ENCODE measurements at places on chromosomes 11 and 22.

DNA sequence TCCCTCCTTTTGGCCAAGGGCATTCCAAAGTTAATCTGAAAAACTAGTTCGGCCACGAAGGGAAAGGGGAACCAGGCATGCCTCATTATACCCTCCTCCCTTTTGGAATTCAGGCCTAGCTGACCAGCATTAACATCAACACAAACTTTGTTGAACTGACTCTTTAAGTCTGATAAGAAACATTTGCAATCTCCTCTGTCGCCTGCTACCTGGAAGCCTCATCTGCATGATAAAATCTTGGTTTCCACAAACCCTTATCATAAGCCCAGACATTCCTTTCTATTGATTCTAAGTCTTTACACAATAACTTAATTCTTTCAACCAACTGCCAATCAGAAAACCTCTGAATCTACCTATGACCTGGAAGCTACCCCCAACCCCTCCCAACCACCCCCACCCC is 11.4 kb downstream of the POGLUT3 start:
- DNase-seq: no peak

DNA sequence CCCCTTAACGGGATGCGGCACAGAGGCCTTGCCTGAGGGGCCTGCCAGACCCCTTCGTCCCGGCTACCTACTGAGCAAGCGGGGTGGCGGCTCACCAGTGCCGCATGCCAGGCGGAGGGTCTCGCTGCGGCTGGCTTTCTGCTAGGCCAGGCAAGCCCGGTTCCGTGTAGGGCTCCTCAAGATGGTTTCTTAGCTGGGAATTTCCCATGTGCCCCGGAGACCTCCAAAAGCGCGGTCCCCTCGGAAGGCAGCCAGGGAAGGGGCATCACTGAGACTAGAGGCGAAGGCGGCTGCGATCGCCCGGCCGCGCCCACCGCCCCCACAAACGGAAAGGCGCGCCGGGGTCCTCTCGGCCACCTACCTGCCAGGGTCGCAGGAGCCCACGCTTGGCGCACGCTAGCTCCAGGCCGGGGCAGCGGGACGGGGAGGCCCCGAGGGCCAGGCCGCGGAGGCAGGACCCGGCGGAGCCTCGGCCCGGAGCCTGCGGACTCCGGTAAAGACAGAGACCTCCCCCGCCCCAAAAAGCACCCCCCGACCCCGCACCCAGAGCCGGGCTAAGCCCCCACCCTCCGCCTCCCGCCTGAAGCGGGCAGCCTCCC is 23.8 kb downstream of the MICAL3 start:
- no peak for DNase-seq

DNA sequence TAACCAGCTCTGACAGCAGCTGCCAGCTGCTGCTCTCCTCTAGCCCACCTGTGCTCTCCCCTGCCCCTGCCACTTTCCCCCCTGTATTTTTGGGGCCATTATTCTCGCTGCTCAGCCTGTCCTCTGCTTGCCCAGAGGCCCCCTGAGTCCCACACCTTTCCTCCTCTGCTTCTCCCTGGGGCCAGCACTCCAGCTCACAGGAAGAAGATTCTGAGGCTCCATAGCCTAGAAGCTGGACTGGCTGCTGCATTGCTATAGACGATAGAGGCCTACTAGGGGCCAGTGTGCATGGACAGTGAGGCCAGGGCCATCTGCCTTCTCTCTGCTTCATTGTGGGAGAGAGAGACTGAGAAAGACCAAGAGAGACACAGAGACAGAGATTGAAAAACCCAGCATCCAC is 679 bp downstream of the OMP start:
- no peak for DNase-seq

GRCh38 chr22:28995551-28995950 is 66.1 kb downstream of the C22orf31 start:
- no peak for DNase-seq

- DNase-seq: no peak
Measured at GRCh38 chr22:49807780-49808708, 19.6 kb downstream of the BRD1 start.

DNA sequence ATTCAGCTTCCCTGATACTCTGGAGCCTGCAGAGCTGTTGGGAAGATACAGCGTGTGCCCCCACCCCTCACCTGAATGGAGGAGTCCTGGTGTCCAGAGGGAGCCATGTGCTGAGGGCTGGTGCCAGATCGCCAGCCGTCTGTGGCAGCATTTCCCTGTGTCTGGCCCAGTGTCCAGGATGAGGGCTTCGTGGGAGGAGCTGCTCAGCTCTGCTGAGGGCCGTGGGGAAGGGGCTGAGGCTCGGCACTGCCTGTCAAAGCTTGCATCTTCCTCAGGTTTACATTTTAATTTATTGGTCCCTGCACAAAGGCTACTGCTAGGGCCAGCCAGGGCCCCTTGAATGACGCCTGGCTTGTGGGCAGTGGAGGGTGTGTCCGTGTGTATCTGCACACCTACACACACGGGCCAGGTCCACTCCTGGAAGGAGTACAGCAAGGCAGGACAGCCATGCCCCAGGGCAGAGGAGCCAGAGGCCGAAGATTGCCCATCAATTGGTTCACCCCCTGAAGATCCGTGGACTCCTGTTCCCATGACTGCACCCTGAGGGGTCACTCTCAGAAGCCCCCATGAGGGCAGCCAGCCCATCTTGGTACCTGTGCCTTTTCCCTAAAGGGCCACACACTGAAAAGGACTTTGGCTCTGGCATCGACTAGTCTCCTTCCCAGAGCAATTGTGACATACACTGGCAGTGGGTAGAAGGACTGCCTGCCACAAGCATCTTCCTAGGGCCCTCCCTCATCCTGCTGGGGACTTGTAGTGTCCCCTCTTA is 107.7 kb upstream of the PARVA start:
- no peak for DNase-seq

GRCh38 chr11:77167111-77167626 is 39.1 kb downstream of the MYO7A start:
- DNase-seq: no peak

DNA sequence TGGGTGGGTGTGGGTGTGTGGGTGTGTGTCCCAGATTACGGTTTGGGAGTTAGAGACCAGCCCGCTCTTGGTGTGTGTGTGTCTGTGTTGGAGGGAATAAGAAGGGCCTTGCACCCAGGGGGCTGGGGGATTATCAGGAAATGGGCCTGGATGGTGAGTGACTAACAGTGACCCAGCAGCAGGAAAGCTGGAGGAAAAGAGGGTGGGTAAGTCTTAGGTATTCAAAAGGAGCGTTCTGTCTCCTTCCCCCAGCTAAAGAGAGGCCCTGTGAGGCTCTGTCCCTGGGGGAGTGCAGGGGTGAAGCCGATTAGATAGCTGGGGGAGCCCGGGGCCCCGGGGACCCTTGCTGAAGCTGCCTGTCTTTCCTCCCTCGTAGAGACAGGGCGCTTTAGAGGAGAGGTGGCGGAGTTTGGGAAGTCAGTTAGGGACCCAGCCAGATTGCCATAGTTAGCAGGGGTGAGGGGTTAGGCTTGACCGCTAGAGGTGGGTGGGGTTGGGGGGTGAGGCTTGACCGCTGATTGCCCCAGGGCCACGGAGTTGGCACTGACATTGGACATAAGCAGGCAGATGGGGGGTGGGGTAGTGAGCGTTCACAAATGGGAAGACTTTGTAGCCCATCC is 1.5 kb downstream of the OAF start:
- DNase-seq: no peak

DNA sequence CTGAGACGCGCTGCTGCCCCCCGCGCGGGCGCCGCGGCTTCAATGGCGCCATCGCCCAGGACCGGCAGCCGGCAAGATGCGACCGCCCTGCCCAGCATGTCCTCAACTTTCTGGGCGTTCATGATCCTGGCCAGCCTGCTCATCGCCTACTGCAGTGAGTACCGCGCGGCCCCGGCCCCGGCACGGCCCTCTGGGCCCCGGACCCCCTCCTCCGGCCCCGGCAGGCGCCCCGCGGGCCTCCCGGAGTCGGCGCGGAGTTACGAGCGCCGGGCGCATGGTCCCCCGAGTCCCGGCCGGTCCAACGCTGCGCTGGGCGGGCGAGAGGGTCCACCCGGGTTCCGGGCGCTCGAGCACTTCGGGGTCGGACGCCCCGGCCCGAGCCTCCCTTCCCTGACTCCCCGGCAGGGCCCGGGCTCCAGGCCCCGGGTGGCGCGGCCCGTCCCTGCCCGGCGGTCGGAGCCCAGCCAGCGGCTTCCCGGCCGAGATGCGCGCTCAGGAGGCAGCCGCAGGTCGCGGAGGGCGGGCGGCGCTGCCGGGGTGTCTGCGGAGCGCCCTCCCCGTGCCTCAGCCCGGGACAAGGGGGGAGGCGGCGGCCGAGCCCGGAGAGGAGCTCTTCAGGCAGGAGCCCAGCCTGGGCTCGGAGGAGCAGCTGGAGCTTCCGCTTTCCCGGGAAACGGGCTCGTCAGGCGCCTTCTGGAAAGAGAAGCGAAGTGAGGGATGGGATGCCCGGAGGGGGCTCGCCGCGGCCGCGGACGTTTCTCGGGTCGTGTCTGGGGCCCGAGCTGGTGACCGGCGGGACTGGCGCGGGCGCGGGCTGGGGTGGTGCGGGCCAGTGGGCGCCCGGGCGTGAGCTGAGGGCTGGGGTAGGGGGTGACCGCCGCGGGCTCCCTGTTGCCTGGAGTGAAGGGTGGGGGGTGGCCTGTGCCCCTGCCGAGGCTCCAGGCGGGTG is 1337.8 kb downstream of the BRD1 start:
- no peak for DNase-seq

- no peak for DNase-seq
Measured at GRCh38 chr22:34638128-34638527, 427.8 kb upstream of the ISX start.

Data from stimulated activated CD4-positive, alpha-beta T cell treated with anti-CD3 and anti-CD28 coated beads, Interleukin-15, amount 100 ng/mL, for 1 hour (primary cell).